ENCODE measurements at places on chromosomes 1 and 21.

DNA sequence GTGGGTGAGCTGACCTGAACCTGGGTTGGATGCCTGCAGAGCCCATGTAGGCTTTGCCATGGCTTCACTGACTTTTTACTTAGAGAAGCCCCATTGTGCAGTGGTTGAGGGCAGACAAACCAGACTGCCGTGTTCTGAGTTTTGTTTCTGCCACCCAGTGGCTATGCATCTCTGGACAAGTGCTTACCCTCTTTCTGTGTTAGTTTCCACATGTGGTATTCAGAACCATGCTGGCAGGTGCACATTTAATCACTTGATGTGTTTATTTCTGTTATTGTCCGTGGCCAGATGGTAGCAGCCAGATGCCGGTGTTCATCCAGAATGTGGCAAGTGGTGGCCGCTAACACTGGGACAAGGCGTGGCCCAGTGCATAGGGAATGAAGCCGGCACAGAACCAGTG lies 10.3 kb upstream of the PTPN7 start:
- no peak for DNase-seq

GRCh38 chr1:208965351-208965750 lies 618.2 kb upstream of the CAMK1G start:
- no peak for DNase-seq

DNA sequence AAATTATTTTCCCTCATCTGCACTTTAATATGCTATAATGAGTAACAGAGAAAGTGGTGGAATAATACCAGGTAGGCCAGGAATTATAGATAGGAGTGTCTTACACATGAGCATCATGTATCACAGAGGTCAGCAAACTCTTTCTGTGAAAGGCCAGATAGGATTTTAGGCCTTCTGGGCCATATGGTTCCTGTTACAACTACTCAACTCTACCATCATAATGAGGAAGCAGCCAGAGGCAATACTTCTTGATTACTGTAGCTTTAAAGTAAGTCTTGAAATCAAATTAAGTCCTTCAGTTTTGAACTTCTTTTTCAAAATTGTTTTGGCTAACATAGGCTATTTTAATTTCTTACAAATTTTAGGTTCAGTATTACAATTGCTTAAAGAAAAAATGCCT lies 32.1 kb upstream of the IGSF3 start:
- DNase-seq = no peak

DNA sequence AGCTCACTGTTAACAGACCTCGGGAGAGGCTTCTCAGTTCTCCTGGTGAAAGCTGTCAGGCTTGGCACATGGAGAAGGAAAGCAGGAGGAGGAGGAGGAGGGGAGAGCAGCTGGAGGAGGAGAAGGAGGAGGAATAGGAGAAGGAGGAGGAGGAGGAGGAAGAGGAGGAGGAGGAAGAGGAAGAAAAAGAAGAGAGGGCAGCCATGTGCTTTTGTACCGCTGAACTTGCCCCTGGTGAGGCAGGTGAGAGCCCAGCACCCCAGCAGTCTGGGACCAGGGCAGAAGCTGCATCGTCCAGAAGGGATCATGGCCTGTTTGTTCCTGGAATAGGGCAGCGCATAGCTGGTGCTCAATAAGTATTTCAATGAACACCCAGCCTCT lies 21.3 kb upstream of the GRHL3 start:
- no peak for DNase-seq

DNA sequence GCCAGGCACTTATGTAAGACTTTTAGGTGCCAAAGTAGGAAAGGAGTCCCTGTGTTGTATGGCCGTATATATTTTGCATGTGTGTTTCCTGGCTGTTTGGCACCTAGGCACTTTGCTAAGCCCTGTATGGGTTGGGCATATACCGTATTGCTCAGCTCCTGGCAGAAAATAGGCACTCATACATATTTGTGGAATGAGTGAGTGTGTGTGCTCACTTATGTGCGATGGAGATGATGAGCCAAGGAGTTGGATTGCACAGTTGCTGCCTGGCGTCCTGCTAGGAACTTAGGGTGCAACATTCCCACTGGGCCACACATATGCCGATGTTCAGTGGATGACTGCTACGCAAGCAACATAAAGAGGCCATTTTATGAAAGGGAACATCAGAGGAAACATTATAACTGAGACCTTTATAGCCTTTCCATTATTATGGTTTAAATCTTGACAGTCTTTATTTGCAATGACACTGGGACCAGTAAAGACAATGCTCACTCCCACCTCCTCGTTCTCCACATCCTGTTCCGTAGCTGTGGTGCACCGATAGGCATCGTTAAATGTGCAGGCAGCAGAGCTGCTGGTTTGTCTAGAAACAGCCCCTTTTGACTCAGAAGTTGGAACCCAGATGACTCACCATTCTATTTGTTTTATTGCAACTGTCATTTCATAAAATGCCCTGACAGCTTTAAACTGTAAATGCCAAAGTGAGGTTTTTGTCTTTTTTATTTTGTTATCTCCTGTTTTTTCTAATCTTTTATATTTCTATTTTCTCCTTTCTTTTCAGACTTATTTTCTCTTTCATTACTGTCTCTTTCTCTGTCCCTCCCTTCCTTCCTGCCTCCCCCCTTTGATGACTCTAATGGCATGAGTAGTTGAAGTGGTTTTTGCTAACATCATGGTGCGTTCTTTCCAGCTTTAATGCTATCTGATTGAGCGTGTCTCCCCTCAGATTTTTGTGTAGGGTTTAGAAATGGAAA lies 36.1 kb downstream of the PEX14 start:
- DNase-seq = peak; percentile 76

- no peak for DNase-seq
These were observed 14.1 kb upstream of the TNR start for GRCh38 chr1:175757381-175758015.

DNA sequence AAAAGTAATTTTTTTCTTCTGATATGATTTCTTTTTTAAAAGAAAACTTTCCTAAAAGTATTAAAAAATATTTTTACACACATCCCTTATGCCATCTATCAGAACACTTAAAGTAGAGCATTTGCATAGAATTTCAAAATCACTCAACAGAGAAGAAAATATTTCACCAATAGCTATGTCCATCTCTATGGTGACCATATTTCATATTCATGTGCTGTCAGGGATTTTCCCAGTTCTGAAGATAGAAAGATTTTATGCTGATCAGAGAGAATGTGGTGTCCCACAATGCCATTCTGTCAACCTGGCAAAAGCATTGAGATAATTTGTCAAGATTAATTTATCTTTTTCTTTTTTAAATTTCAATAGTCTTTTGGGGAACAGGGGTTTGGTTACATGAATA lies 87.0 kb downstream of the C4BPA start:
- no peak for DNase-seq

GRCh38 chr1:235984041-235984825 lies 80.7 kb downstream of the NID1 start:
- DNase-seq = no peak

DNA sequence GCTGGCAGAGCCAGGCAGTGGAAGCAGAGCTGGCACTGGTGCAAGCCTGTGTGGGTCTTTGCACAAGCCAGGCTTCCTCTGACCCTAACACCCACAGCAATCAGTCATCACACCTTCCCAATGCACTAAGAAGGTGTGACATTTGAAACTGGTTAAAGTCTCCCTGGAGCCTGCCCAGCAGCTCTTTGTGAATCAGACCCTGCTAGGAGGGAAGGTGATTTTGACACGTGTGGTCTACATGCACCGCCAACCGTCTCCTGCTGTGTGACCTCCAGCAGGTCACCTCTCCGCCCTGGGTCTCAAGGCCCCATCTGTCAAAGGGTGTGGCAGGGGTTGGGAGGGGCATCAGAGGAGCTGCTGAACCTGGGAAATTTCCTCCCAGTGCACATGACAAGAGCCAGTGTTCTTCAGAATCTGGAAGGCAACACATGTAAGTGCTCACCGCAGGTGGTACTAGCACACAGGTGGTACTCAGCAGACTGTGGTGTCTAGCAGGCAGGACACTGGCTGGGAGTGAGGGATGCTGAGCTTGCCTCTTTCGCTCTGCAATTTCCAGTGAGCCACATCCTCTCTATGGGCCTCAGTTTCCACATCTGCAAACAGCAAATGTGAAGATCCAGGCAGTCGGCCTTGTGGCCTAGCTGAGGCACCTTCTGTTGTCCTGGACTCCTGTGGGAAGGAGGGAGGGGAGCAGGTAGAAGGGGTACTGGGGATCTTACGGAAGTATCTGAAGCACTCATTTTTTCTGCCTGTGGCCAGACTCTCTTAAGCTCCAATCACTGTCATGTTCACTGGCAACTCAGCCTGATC lies 123.2 kb downstream of the DMRTB1 start:
- peak; percentile 24 for DNase-seq

- DNase-seq = no peak
These were observed 122.0 kb downstream of the LACTBL1 start for GRCh38 chr1:22850681-22851080.

GRCh38 chr1:156486421-156487344 lies 13.9 kb downstream of the MEF2D start:
- DNase-seq = no peak

DNA sequence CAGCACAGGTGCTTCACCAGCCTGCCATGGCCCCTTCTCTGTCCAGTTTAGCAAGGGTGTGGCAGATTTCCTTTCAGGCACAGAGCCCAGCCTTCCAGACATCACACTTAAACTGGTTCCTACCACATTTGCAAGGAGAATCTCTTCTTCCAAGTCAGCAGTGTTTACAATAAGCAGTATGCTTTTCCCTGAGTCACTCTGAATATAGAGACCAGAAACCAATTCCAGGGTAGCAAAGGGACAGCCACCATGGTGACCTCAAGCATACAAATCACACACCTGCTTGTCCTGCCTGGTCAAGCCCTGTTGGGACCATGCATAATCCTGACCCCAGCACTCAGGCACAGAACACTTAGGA lies 8.7 kb upstream of the CBR3 start:
- no peak for DNase-seq

GRCh38 chr1:201645956-201646355 lies 107.0 kb downstream of the NAV1 start:
- no peak for DNase-seq

DNA sequence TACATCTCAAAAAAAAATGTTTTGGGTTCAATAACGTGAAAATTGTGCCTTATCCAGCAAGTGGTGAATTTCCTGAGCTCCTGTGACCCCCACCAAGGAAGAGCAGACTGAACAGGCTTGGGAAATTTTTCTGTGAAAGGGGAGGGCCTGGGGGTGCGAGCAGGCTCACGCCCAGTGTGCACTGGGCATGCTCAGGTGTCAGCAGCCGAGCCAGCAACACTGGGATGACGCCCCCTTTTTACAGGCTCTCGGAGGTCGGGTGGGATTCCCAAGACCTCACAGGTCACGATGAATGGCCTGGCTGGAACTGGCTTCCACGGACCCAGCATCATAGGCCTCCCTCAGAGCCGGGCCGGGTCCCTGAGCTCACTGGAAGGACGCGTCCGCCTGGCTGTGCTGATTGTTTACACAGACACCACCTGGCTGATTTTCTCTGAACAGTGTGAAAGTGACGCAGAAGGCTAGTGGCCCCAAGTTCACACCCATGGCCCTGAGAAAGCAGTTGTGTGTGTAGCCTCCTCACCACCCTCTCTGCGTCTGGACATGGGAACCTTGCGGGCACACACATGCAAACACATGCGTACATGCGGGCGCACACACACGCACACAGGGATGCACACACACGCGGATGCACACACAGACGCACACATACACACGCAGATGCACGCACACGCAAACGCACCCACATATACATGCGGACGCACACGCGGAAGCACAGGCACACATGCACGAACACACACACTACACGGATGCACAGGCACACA lies 9.2 kb downstream of the CSTB start:
- DNase-seq = no peak

Data from CD8-positive, alpha-beta memory T cell (primary cell).